ENCODE measurements at places on chromosomes 1 and 21.

GRCh38 chr1:154270833-154271232, 1.6 kb upstream of the HAX1 start:
- peak; percentile 16 for DNase-seq

- no peak for DNase-seq
These were observed 43.3 kb upstream of the FCRL4 start for GRCh38 chr1:157641177-157641576.

GRCh38 chr1:19086176-19086875, 123.7 kb downstream of the UBR4 start:
- no peak for DNase-seq

GRCh38 chr21:25911730-25912401, 177.1 kb downstream of the GABPA start:
- no peak for DNase-seq

DNA sequence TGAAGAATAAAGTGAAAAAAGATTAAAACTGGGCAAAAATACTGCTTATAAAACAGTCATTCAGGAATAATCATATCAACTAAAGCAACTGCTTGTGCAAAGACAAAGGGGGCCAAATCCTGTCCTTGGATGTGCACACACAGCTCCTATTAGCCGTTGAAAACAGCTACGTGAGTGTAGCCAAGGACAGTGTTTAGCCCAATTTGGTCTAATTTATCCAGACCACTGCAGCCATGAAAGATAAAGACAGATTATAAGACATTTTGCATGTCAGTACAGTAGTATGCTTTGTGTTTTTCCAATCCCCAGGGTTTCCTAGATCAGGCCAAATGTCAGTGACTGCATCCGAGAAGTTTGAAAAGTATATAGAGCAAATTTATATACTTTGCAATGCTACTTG, 146.3 kb upstream of the PKN2 start:
- no peak for DNase-seq

GRCh38 chr1:67960766-67961165, 89.7 kb downstream of the DIRAS3 start:
- DNase-seq, result no peak

- peak; percentile 40 for DNase-seq
These were observed 41.8 kb upstream of the PAXBP1 start for GRCh38 chr21:32813265-32813903.

DNA sequence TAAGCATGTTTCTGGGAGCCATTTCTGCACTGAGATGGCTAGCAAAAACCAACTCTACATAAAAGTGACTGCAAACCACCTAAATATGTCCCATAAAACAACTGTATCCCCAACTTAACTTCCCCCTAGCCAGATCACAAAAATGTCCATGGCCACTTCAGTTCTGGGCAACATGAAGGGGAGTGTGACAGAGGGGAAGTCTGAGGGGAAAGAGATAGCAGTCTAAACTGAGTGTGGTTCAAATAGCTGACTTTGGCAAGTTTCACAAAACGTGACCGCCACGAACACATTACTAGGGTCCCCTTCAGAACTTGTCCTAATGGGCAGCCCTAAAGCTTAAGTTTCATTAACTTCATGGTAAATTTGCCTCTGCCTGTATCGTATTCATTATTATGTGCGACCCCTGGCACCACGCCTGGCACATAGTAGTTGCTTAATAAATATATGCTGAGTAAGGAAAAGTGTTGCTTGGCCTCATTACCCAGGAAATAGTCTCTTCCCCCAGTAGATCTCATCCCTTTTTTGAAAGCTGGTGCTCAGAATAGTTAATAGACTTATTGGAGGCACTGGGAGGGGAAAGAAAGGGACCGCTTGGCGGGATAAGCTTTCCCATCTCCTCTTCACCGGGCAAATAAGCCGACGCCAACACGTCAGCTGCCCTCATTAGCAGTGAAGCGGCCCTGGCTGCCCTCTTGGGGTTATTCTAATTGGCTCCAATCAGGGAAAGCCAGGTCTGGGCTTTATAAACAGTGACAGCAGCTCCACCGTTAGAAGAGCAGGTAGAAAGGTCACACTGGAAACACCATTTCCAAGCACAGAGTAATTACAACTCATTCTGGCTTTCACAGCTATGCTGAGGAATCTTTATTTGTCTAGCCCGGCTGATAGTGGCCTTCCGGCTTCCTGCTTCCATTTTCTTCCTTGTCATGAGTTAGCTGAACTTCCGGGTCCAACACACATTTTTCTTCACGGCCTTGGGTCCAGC, 122.1 kb downstream of the LRIG2 start:
- no peak for DNase-seq

DNA sequence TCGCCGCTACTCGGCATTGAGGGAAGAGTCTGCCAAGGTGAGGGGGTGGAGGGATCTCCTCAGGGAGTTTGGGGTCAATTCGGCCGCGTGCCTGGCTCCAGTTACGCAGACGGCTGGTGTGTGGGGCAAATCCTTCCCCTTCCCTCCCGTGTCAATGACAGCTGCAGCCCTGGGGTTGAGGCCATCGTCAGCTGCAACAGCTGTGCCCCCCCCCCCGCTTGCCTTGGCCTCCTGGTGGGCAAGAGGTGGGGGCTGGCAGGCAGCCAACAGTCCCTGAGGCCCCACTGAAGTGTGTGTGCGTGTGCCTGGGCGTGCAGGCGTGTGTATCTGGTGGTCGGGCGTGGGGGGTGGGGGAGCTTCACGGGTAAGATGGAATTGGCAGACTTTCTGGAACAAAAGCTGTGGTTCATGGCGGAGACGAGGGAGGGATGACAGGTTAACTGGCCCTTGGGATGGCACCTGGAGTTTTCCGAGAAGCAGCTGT, 25.6 kb downstream of the PPFIA4 start:
- no peak for DNase-seq

- DNase-seq, result no peak
These were observed 39.4 kb upstream of the ZNF496 start for GRCh38 chr1:247370786-247371732.

- no peak for DNase-seq
These were observed 640.6 kb downstream of the PTPRU start for GRCh38 chr1:29876902-29877301.

Measured in GM20000 (cell line).